ENCODE measurements at places on chromosomes 12 and 14.

GRCh38 chr12:75698052-75698451, 186.6 kb upstream of the KRR1 start:
- no peak for DNase-seq

GRCh38 chr12:54005853-54006558, 2.8 kb upstream of the HOXC8 start:
- DNase-seq = peak; percentile 35

DNA sequence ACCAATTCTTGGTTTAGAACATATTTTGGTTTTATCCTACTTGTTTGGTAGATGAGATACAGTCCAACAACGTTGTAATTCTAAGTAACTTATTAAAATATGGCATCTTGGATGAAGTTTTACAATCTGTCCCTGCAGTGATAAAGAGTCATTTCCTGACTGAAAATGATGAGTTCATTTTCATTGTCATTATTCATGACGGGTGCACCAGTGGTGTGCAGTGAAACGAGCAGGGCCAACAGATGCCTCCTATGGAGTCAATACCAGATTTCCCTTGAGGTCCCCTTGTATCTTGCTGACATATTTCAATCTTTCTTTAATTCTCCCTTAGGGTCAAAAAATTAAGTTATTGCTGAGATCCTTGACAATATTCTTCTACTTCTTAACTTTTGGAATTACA, 438.5 kb downstream of the LRIG3 start:
- no peak for DNase-seq

DNA sequence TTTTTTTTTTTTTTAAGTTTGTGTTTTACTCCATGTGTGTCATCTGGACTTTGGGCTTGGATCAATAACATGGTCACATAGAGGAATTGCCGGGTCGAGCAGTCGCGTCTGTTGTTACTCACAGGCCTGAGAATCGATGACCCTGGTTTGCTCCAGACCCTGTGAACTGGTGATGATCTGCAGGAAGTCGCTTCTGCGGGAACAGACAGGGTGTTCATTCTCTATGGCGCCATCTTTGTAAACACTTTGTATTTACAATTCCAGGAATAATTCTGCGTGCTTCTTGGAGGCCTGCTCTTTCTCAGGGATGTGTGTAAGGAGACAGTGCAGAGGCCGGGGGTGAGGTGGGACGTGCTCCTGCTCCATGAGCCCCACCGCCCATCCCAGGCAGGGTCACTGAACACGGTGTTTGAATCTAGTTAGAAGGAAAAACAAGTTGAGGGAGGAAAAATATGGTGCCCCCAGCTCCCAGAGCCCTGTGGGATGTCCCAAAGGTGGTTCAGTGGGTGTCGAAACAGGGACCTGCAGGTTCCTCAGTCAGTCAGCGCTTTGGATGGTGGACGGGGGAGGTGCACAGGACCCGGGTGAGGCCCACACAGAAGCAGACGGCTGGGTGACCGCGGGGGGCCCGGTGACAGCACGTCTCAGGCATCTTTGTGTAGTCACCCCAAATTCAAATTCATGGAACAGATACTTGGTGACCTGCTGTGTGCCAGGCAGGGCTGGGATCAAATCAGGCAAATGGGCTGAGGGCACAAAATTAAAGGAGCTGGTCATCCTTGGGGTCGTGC, 58.8 kb downstream of the ADGRD1 start:
- no peak for DNase-seq

GRCh38 chr12:104026841-104027599, 23.0 kb downstream of the GLT8D2 start:
- no peak for DNase-seq

GRCh38 chr12:87943762-87944161, 85.4 kb downstream of the C12orf50 start:
- DNase-seq = no peak

- DNase-seq = peak; percentile 1
Measured at GRCh38 chr14:60317609-60318008, 68.6 kb downstream of the PPM1A start.

- no peak for DNase-seq
Measured at GRCh38 chr14:90714811-90715210, 101.4 kb downstream of the TTC7B start.

GRCh38 chr14:42508209-42508946, 901.7 kb downstream of the LRFN5 start:
- DNase-seq = no peak

GRCh38 chr12:119060847-119061796, 79.8 kb downstream of the SRRM4 start:
- no peak for DNase-seq

DNA sequence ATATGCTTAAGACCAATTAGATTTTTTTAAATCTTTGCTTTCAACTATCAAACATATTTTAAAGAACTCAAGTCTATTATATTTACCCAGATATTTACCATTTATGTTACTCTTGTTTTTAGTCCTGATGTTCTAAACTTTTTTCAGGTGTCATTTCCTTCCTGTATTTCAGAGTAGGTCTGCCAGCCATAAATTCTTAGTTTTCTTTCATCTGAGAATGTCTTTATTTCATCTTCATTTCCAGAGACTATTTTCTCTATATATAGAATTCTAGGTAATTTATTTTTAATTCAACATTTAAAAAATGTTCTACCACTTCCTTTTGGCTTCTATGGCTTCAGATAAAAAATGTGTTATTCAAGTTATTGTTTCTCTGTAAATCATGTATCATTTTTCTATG, 218.2 kb upstream of the AMIGO2 start:
- no peak for DNase-seq

DNA sequence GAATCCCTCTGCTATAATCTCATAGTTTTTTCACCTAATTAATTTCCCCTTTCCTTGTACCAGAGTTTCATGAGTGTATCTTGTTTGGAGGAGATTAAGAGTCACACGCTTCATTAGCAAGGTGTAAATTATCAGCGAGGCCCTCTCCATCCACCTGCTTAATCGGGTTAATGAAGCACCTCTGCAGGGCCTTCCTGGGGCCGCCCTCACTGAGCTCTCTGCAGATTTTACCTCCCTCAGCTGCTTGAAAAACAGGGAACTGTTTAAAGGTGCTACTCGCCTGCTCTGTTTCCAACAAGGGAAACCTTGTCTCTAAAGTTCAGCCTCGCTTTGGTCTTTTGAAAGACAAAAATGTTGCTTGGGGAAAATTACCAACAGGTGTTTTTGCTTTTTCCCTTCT, 35.8 kb downstream of the OTX2 start:
- no peak for DNase-seq

DNA sequence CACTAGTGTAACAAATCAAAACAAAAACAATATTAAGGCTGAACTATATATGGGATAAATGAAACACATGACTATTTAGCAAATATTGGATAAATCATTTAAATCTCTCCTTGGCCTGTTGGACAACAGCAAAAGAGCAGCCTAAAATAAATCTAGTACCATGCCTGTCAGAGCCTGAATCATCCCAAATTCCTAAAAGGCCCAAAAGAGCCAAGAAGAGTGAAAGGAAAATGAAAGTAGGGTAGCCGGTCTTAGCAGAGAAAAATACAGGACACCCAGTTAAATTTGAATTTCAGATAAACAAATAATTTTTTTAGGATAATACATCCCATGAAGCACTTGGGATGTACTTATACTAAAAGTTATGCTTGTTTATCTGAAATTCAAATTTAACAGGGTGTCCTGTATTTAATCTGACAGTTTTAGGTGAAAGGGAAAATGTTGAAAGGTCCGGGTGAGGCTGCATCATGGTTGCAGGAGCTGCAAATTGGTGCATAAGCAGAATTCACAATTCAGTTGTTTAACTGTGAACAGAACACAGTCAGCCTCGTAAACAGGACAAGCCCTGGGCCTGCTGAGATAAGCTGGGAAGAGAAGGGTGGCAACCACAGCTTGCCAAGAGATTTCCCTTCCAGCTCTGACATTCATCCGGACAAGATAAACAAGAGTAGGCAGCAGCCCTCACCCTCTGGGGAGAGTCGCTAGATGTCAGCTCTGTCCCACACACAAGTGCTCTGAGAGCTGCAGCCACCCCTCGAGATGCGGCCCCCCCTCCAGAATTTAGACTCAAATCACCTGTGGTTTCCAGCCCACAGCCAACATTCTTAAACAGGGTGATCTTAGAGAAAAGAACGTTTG, 30.3 kb downstream of the DMAC2L start:
- DNase-seq = no peak

DNA sequence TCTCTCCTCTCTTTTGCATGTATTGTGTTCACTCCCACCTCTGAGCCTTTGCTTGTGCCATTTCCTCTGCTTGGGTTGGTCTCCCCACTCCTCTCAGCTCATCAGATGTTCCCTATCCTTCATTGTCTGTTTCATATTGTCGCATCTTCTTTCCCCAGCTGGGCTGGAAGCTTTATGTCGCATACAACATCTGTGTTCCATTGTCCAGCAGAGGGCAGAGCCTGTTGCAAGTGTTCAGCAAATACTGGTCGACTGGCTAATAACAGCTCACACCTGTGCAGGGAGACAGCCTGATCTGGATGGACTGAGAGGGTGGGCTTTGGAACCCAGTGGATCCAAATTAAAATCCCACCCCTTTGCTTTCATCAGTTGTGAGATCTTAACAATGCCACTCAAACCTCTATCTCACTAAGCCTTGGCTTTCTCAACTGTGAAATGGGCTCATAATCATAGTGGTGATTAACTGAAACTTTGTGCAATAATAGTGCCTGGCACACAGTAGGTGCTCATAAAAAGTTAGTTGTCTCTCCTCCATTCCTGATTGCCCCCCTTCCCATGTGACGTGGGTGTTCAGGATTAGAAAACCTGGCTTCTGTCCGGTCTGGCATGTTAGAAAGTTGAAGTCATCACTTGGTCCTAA, 75.8 kb downstream of the RIN3 start:
- no peak for DNase-seq

DNA sequence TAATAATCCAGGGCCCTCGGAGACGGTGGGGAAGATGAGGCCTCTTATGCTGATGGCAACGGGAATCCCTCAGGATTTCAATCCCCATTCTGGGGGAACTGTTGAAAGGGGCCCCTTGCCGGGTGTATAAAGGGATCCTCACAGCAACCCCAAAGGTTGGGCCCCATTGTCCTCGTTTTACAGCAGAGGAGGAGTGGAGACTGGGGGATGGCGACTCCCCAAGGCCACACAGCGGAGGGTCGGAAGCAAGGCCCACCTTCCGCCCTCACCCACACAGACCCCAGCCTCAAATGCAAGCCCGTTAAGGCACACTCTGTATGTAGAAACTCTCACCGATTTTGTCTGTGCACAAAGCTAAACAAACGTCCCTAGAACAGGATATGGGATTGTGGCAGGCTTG, 327.9 kb upstream of the DIO3 start:
- DNase-seq = no peak

DNA sequence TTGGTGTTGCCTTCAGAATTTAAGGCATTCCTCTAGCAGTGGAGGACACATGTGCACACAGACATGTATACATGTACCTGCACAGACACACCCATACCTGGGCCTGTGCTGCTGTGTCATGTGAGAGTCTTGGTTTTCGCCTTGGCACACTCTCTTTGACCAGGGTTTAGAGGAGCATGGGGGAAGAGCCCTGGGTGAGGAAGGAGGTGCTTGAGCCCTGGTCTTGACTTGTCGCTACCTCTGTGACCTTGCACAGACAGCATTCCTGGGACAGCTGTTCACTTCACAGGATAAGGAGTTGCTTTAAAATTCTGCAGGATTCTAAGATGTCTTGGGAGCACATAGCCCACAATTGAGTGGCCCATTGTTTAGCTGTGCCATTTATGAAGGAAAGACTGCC, 94.7 kb downstream of the DDX51 start:
- no peak for DNase-seq

- no peak for DNase-seq
Measured at GRCh38 chr12:113263431-113263963, 42.2 kb downstream of the TPCN1 start.

- DNase-seq = no peak
Measured at GRCh38 chr14:54606631-54607133, 39.8 kb downstream of the SAMD4A start.

GRCh38 chr14:33561488-33562175, 389.2 kb downstream of the EGLN3 start:
- DNase-seq = no peak

DNA sequence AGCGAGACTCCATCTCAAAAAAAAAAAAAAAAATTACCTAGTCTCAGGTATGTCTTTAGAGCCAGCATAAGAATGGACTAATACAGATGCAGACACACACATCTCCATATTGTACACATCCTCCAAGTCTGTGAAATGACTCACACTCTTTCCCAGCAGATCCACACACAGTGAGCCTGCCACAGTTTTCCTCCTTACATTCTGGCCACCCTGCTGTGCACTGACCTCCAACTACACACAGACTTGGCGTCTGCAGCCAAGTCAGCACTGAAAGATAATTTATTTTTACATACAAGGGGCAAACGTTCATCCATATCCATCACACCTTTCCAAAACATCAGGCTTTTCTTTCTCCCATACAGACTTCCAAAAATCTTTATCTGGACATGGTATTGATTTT, 115.9 kb downstream of the SLC25A21 start:
- no peak for DNase-seq

- DNase-seq = no peak
Measured at GRCh38 chr14:85813040-85813439, 283.1 kb downstream of the FLRT2 start.

DNA sequence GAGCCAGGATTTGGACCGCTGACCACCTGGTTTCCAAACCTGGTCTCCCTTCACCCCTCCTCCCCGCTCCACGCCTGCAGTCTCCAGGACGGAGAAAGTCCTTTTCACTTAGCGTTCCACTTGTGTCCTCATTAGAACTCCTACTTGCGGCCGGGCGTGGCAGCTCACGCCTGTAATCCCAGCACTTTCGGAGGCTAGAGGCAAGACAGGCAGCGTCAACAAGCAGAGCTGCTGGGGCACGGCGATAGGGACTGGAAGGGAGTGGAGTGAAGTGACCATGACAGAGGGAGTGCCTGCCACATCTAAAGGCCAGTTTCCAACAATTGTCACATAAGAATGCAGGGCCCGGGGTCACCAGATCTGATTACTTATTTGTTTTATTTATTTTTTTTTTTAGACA, 132.5 kb upstream of the NCOR2 start:
- no peak for DNase-seq

- peak; percentile 17 for DNase-seq
Measured at GRCh38 chr14:81427348-81428058, 27.4 kb upstream of the STON2 start.

DNA sequence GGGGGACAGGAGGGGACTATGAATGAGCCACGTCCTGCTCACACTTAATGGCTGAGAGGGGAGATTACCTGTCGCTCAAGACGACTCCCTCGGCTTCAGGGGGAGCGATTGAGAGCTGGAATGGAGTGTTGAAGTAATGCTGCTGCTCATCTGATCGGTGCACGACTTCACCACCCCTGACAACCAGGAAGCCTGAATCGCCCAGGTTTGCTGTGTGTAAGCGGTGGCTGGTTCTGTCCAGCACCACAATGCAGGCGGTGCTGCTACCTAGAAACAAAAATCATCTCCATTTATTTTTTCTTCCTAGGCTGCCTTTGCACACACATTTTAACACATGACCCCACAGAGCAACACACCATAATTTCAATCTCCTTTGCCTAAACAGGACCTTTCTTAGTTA, 37.3 kb downstream of the PPTC7 start:
- DNase-seq = no peak

GRCh38 chr12:107196681-107197080, 103.3 kb upstream of the CRY1 start:
- DNase-seq = no peak

- DNase-seq = no peak
Measured at GRCh38 chr12:1656902-1657301, 27.9 kb downstream of the WNT5B start.

All from NCI-H510A (cell line).